ENCODE measurements at places on chromosomes 13 and 19.

GRCh38 chr19:16564842-16565241, 7.4 kb downstream of the SLC35E1 start:
- DNase-seq = no peak

- no peak for DNase-seq
Observed at GRCh38 chr19:8336072-8336569, 6.9 kb downstream of the KANK3 start.

DNA sequence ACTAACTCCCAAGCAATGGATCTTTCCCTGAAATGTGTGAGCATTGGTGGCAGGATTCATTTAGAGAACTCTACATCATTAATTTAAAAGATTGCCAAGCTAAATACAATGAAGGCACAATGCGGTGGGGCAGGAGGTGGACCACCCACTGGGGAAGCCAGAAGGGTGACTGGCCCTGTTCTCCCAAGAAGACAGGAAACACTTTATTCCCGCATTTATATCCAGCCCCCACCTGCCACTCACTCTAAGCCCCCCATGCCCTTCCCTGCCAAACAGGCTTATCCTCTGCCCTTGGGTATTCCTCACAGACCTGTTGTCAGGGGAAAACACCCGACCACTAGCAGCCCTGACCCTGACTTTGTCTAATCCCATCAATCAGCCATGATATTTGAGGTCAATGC, 189.1 kb upstream of the UBL3 start:
- no peak for DNase-seq

- no peak for DNase-seq
Observed at GRCh38 chr19:3478409-3479176, 1.7 kb downstream of the SMIM24 start.

DNA sequence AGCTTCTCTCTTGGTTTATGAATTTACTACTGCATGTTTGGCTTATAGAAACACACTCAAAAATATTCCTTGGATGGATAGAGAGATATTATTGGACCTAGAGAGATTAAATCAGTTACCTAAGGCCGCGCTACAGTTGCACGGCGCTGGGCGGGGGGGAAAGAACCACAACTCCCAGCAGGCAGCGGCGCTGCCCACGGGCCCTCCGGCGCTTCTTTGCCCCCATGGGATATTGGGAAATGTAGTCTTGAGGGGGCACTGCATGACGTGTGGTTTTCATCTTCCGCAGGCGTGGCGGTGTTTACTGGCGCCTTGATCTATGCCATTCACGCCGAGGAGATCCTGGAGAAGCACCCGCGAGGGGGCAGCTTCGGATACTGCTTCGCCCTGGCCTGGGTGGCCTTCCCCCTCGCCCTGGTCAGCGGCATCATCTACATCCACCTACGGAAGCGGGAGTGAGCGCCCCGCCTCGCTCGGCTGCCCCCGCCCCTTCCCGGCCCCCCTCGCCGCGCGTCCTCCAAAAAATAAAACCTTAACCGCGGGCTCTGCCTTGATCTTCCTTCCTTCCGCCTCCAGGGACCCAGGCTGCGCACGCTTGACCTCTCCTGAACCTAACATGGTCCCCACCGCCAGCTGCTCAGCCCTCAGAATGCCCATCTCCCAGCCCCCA, 4.8 kb downstream of the EMP3 start:
- DNase-seq = no peak

Data from AG04449 (cell line).